ENCODE measurements at places on chromosomes 2 and 18.

GRCh38 chr2:222526480-222527277, 102.3 kb downstream of the SGPP2 start:
- no peak for DNase-seq

GRCh38 chr2:165596788-165597187, 127.3 kb downstream of the CSRNP3 start:
- no peak for DNase-seq

GRCh38 chr18:46688853-46689525, 32.0 kb upstream of the LOXHD1 start:
- no peak for DNase-seq

- DNase-seq, result peak; percentile 42
These were observed 156.0 kb downstream of the SEPTIN10 start for GRCh38 chr2:109457794-109458193.

- no peak for DNase-seq
These were observed 172.1 kb downstream of the CBLN2 start for GRCh38 chr18:72372076-72372475.

DNA sequence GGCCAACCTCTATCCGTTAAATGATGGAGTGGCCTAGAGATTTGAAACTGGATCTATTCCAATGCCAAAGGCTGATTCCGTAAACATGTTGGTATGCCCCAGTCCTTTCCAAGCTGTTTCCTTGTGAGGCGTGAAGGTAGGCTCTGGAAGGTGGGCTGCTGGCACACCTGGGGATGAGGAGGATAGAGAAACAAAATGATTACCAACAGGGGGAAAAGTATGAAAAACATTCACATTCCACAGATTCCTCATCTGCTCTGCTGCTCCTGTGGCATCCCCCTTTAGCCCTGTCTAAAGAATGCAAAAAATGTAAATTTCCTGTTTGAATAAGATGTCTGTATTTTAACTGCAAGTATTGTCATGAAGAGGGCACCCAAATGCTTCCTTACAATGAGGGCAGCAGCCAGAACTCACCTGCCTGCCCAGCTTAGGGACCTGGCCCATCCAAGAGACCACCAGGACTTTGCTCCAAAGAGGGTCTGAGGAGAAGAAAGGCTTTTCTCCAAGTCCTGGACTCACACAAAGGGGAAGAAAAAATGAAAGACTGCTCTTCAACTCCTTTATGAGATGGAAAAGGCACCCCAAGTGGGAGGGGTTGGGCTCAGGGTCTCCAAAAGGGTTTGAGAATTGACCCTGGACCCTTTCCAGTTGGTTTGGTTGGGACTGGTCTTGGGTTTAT, 132.3 kb upstream of the PELI1 start:
- DNase-seq, result no peak

All from NCI-H2171 treated with DMSO at 0.1 percent for 48 hours (cell line).